Activated CD4-positive, alpha-beta T cell treated with anti-CD3 and anti-CD28 coated beads, Interleukin-2, amount 10 ng/mL, durations not matched to agents 24 days and 14 days (primary cell): ENCODE measurements at places on chromosomes 7 and 10.

GRCh38 chr7:13276977-13277376 is 589.5 kb downstream of the ARL4A start:
- DNase-seq, result no peak

DNA sequence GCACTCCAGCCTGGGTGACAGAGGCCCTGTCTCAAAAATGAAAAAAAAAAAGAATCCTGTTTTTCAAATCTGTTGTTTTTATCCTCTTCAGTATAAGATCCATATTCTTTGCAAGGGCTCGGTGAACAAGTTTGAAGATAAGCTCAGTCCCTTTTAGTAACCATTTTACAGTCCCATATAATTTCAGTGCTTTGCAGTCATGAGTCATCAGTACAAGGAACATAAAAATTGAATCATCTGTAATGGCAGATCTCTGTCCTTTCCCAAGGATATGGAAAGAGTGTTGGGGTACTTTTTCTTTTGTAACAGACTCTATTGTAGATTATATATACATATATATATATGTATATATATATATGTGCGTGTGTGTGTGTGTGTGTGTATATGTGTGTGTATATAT is 52.2 kb upstream of the ZPBP start:
- no peak for DNase-seq

- no peak for DNase-seq
These were observed 119.8 kb downstream of the NKX6-2 start for GRCh38 chr10:132665946-132666704.

DNA sequence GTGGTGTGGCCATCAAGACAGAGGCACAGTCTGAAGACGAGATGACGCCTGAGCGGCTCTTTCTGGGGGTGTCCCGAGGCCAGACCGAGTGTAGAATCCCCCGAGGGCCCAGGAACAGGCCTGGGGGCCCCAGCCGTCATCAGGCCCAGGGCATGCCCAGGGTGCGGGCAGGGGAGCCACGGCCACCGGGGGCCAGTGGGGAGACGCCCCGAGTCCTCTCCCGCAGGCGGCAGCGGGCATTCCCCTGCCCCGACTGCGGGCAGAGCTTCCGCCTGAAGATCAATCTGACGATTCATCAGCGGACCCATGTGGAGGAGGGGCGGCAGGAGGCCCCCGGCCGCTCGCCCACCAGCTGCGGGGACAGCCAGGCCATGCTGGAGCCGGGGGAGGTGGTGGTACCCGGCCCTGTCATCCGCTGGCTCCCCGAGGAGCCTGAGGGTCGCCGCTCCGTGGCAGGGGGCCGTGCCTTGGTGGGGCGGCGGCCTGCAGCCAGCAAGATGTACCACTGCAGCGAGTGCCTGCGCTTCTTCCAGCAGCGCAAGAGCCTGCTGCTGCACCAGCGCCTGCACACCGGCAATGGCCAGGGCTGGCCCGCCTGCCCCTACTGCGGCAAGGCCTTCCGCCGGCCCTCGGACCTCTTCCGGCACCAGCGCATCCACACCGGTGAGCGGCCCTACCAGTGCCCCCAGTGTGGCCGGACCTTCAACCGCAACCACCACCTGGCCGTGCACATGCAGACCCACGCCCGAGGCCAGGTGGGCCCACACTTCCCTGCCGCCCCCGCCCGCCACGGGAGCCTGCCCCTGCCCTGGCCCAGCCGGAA is 19.7 kb downstream of the ZNF783 start:
- peak; percentile 56 for DNase-seq

DNA sequence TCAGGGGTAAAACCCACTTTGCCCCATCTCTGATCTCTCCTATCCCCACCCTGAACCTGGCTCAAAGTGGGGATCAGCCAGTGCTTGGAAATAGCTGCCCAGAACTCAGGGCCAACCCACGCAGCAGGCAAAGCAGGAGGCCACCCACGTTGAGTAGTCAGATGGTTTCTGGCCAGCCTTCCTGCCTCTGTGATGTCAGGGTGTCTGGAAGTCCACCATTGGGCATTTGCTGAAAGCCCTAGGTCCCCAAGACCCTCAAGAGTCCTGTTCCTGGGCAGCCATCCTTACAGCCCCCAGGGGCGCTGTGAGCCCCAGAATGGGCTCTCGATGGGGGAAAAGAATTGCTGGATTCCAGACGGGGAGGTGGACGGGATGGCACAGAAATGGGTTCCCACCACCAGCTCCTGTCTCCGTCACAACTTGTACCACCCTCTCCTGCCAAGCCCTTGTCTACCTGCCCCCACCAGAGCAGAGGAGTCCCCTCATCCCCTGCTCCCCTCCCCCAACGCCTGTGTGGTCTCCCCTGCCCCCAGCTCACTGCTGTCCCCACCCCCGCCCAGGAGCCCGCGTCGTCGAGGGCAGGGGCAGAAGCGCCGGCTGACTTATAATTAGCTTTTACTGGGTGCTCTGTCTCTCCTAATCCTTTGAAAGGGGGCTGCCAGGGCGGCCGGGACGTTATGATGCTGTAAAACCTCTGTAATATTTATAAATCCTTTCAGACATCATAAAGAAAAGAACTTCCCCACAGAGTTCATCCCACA is 3.9 kb downstream of the MYL10 start:
- no peak for DNase-seq

GRCh38 chr7:149292462-149292823 is 30.4 kb downstream of the ZNF783 start:
- no peak for DNase-seq

DNA sequence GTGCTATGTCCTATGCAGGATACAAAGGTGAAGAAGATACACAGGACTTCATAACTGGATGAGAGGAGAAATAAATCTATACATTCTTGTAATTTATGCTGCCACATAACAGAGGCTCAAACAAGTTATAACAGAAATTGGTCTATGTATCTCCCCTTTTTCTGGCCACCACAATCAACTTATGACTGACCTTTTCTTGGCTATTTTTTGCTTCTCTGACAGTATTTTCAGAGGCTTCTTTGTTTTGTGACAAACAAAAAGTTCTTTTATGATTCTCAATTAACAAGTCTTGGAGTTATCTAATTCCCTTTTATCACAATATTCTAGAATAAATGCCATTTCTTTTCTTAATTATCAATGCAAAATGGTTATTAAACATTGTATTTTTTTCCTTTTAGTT is 953.0 kb upstream of the ZWINT start:
- no peak for DNase-seq
